ENCODE measurements at places on chromosomes 5 and 9.

DNA sequence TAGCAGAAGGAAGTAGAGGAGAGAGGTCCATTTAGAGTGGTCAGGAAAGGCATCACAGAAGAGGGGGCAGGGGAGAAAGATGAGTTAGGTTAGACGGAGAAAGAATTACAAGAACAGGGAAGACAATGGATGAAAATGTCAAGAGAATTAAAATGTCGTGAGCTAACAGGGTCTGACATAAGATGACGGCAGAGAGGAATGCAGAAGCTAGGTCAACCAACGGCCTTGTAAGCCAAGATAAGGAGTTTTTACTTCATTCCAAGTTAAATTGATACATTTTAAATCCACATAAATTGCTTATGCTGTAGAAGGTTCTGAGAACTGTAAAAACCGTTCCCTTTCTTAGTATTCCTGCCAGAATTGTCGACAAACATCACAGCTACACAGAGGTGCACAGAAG, 896.9 kb upstream of the DMAC1 start:
- no peak for DNase-seq

DNA sequence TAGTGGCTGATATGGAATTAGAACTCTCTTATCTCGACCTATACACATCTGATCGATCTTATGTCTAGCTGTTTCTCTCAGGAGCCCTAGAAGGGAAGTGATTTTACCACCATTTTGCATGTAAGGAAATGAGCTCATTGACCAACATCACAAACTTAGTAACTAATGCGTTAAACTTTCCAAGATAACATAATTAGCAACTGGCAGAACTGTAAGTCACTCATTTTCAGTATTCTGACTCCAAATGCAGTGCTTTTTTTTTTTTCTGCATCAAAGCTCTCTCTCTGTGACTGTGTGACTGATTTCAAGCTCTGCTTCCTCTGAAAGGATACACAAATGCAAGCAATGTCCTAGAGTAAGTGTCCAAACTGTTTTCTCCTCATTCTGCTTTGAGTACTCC, 68.1 kb upstream of the FBXL7 start:
- DNase-seq: no peak

GRCh38 chr9:125820100-125820804, 73.1 kb downstream of the PBX3 start:
- DNase-seq: no peak

- DNase-seq: no peak
Measured at GRCh38 chr9:91308191-91308590, 53.5 kb downstream of the AUH start.

DNA sequence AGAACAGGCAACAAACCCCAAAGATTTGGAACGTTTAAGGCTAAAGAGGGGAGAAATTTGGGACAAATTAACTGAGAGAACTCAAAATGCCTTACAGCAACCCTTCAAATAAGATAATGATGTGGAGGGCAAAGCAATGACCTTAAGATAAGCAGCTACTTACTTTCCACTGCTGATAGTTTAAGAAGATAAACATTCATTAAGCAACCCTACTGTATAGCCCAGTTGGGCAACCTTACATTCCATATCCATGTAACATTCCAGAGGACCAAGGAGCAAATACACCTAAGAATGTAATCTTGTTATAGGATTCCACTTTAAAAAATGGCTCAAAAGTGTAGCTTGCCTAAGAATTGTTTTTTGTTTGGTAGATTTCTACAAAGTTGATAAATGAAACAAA, 14.8 kb downstream of the ETF1 start:
- no peak for DNase-seq
